ENCODE measurements at places on chromosomes 13 and 19.

DNA sequence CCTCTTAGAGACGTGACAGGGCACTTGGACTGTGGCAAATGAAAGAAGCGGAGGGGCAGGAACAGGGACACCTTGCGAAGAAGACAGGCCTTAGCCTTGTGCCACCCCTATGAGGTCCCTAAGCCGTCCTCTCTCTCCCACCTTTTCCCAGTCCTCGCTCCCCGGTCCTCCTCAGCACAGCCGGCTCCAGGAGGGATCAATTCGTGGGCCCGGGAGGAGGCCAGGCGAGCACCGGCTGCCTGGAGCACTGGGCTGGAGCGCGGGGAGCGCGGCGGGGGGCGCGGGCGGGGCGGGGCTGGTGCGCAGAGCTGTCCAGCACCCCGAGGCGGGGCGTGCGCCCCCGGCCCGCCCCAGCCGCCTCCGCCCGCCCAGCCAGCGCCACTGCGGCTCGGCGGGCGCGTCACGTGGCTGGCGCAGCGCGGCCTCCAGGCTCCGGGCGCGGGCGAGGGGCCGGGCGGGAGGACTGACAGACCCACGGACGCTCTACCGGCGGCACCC is at the start of gene LRP3:
Gene LRP3, plus strand, starts transcription at position 466 of the 498 bp plus-strand sequence. CDS start 456 bp downstream, outside the sequence.
- peak within 1 kb of the TSS; percentile 76 for H3K4me3 ChIP-seq
- H3K27ac ChIP-seq = no peak within 1 kb of the TSS
- DNase-seq = peak; percentile 79
- H3K36me3 ChIP-seq = no peaks in the 10 kb centered on the region

DNA sequence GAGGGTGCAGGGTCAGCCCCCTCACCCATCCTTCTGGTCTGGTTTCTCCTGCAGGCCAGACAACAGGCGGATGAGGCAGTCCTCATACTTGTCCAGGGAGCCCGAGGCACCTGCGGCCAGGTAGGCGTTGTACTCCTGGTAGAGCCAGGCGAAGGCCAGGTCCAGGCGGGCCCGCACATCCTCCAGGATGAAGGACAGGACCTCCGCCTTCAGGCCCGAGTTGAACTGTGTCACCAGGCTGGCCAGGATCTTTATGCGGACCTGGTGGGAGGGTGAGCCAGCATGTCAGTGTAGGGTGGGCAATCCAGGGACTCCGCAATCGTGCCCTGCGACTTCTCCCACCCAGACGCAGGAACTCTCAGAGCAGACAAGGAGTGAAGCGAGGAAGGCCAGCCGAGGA is 13.8 kb upstream of the RSPH6A start:
- H3K36me3 ChIP-seq = no peaks in the 10 kb centered on the region
- no peak overlapping the region for H3K4me3 ChIP-seq
- no peak overlapping the region for H3K27ac ChIP-seq
- no peak for DNase-seq

- H3K4me1 ChIP-seq = no peaks in the 10 kb centered on the region
- no peak overlapping the region for H3K27ac ChIP-seq
- H3K27me3 ChIP-seq = no peaks in the 10 kb centered on the region
- H3K4me3 ChIP-seq = no peak overlapping the region
- DNase-seq = no peak
These were observed 49.3 kb downstream of the UBL3 start for GRCh38 chr13:29801102-29801501.

DNA sequence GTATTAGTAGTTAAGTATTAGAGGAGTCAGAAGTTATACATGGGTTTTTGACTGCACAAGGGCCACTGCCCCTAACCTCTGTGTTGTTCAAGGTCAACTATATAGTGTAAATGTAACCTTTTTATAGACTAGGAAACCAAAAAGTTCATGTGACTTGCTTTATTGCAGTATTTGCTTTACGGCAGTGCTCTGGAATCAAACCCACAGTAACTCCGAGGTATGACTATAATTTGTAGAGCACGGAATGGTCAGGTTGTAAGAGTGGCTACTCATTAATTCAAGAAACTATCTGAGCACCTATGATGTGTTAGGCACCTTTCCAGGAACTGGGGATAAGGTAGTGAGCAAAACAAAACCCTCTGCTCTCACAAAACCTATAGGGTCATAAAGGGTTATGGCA is 22.2 kb downstream of the SUPT20H start:
- no peaks in the 10 kb centered on the region for H3K27me3 ChIP-seq
- no peak overlapping the region for H3K4me3 ChIP-seq
- H3K4me1 ChIP-seq = no peaks in the 10 kb centered on the region
- H3K27ac ChIP-seq = no peak overlapping the region
- peaks cover 10% of the 10 kb centered on the region for H3K36me3 ChIP-seq
- DNase-seq = no peak

DNA sequence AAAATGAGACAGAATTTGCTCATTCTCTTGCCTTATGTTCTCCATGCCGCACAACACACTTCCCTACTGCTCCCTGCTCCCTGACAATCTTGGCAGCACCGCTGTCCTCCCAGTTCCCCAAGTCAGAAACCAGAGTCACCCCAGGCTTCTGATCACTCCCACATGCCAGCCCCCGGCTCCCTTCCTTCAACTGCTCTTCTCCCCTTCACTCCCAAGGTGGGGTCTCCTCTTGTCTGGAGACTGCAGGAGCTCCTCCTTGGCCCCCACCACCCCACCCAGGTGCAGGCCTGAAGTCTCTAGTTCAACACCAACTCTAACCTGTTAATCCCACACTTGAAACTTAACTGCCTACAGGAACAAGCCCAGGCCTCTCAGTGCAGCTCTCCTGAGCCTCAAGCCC is 16.8 kb upstream of the AKAP8 start:
- no peak overlapping the region for H3K27ac ChIP-seq
- H3K36me3 ChIP-seq = no peaks in the 10 kb centered on the region
- no peaks in the 10 kb centered on the region for H3K4me1 ChIP-seq
- H3K27me3 ChIP-seq = no peaks in the 10 kb centered on the region
- no peak overlapping the region for H3K4me3 ChIP-seq

- H3K4me1 ChIP-seq = no peaks in the 10 kb centered on the region
- H3K27me3 ChIP-seq = no peaks in the 10 kb centered on the region
- H3K36me3 ChIP-seq = no peaks in the 10 kb centered on the region
- H3K4me3 ChIP-seq = no peak overlapping the region
These were observed 44.2 kb downstream of the WASF3 start for GRCh38 chr13:26601669-26602068.

DNA sequence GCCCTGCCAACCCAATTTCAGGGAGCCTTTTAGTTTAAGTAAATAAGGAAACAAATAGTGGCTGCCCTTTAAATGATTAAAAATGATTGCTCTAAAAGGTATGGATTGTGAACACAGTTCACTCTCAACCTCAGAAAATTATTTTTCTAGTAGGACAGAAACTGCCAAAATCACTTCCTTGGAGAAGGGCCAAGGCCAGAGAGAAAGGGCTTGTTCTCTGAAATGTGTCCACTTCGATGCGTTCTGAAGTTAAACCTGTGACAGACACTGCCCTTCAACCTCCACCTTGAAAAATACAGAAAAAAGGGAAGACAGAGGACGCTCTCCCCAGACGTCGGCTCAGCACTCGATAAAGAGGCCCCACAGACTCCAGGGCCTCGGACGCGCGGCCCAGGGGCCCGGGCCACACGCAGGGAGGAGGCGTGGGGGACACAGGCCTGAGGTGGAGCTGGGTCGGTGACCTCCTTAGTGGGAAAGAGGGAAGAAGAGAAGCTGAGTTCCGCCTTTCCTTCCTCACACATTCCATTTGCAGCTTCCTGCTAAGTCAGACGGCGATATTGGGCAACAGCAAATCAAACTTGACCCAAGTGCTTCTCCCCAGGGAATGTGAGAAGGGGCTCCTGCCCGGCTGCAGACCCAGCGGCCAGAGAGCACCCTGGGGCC is 63.6 kb downstream of the RASA3 start:
- H3K4me3 ChIP-seq = no peak overlapping the region
- H3K4me1 ChIP-seq = no peaks in the 10 kb centered on the region
- DNase-seq = no peak
- no peaks in the 10 kb centered on the region for H3K36me3 ChIP-seq
- H3K27me3 ChIP-seq = no peaks in the 10 kb centered on the region

DNA sequence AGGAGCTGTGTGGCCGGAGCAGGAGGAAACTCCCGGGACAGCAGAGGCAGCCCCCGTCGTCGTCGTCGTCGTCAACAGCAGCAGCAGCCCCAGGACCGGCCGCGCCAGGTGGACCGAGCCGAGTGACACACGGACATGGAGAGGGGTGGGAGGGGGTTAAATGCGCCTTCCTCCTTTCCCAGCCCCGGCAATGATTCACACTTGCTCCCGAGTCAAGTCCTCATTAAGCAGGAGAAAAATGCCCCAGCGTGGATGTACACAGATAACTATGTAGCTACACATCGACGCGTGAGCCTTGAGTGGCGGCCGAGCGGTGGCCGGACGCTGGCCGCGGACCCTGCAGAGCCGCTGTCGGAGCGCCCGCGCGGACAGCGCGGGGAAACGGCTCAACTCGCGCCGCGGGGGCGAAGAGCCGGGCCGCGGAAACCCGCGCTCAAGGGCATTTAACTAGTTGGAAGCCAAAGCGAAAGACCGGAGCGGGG is 645 bp downstream of the UBL3 start:
- H3K27ac ChIP-seq = peak overlapping the region; percentile 96
- peak; percentile 88 for DNase-seq
- H3K36me3 ChIP-seq = no peaks in the 10 kb centered on the region
- H3K4me3 ChIP-seq = peak overlapping the region; percentile 85
- H3K27me3 ChIP-seq = no peaks in the 10 kb centered on the region

- no peaks in the 10 kb centered on the region for H3K27me3 ChIP-seq
- H3K4me3 ChIP-seq = peak overlapping the region; percentile 76
- peak overlapping the region; percentile 11 for H3K27ac ChIP-seq
- no peaks in the 10 kb centered on the region for H3K4me1 ChIP-seq
- no peaks in the 10 kb centered on the region for H3K36me3 ChIP-seq
- no peak for DNase-seq
These were observed 536 bp downstream of the FAM32A start for GRCh38 chr19:16185768-16186123.

DNA sequence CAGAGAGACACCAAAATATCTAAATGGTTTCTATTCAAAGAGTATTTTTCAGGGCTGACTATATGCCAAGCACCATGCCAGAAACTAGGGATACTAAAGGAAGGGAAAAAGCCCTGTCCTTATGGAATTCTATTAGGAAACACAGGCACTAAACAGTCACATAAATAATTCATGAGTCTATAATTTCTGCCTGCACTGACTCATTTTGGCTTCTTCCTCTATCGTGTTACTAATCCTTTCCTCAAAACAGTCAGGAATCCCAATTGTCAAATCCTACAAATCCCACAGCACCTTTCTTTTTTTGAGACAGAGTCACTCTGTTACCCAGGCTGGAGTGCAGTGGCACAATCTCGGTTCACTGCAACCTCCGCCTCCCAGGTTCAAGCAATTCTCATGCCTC is 29.2 kb downstream of the XPO4 start:
- H3K4me3 ChIP-seq = no peak overlapping the region
- no peak for DNase-seq
- no peak overlapping the region for H3K27ac ChIP-seq
- no peaks in the 10 kb centered on the region for H3K27me3 ChIP-seq
- H3K4me1 ChIP-seq = no peaks in the 10 kb centered on the region

- no peak for DNase-seq
- H3K27ac ChIP-seq = peak overlapping the region; percentile 12
- peaks cover 6% of the 10 kb centered on the region for H3K4me1 ChIP-seq
- H3K4me3 ChIP-seq = peak overlapping the region; percentile 62
These were observed 512 bp downstream of the RPS19 start for GRCh38 chr19:41860419-41861115.

DNA sequence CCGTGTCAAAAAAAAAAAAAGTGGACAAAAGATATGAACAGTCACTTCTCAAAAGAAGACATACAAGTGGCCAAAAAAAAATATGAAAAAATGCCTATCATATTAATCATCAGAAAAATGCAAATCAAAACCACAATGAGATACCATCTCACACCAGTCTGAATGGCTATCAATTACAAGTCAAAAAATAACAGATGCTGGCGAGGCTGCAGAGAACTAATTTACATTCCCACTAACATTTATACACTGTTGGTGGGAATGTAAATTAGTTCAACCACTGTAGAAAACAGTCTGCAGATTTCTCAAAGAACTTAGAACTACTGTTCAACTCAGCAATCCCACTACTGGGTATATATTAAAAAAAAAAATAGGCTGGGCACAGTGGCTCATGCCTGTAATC is 26.5 kb upstream of the FOXO1 start:
- H3K36me3 ChIP-seq = no peaks in the 10 kb centered on the region
- DNase-seq = no peak
- no peak overlapping the region for H3K4me3 ChIP-seq
- no peak overlapping the region for H3K27ac ChIP-seq
- no peaks in the 10 kb centered on the region for H3K4me1 ChIP-seq
- no peaks in the 10 kb centered on the region for H3K27me3 ChIP-seq

DNA sequence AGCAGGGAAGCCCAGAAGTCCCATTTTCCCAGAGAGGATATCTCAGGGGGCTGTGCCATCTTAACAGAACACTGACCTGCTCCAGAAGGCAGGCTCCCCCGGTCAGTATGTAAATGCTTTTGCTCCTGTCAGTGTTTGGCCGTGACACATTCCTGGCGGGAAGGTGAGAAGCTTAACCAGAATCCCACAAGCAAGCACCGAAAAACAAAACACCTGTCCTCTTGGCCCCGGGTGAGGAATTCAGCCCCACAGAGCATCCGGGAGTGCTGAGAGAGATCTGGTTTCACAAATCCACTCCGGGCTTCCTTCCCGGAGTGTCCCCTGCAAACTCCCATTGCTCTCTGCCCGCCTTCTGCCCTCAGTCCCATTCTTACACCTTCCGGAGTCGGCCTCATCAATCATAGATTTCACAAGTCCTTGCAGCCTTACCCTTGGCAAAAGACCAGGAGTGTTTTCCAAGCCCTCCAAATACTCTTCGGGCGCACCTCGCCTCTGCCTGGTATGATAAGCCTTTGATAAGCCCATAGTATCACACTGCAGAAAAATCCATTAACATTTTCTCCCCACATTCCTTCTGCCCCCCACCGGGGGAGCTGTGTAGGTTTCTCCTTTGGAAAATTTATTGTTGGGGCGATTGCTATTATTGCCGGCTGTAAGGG is 12.2 kb downstream of the TPM4 start:
- H3K4me3 ChIP-seq = no peak overlapping the region
- no peak for DNase-seq
- no peak overlapping the region for H3K27ac ChIP-seq
- no peaks in the 10 kb centered on the region for H3K27me3 ChIP-seq

GRCh38 chr13:99988529-99989275 is 7.1 kb downstream of the ZIC2 start:
- DNase-seq = peak; percentile 48
- H3K4me1 ChIP-seq = no peaks in the 10 kb centered on the region
- no peaks in the 10 kb centered on the region for H3K27me3 ChIP-seq

- no peaks in the 10 kb centered on the region for H3K27me3 ChIP-seq
- H3K27ac ChIP-seq = no peak overlapping the region
- H3K36me3 ChIP-seq = no peaks in the 10 kb centered on the region
- peaks cover 4% of the 10 kb centered on the region for H3K4me1 ChIP-seq
- no peak for DNase-seq
- no peak overlapping the region for H3K4me3 ChIP-seq
These were observed 126.9 kb downstream of the ITGBL1 start for GRCh38 chr13:101579281-101579802.

All from aorta (tissue), 5 donors.